ENCODE measurements at places on chromosomes 2 and 18.

GRCh38 chr18:74935434-74935833, 273.5 kb downstream of the PTGR3 start:
- DNase-seq: no peak

GRCh38 chr2:236934656-236935055, 151.0 kb upstream of the COPS8 start:
- DNase-seq: no peak

DNA sequence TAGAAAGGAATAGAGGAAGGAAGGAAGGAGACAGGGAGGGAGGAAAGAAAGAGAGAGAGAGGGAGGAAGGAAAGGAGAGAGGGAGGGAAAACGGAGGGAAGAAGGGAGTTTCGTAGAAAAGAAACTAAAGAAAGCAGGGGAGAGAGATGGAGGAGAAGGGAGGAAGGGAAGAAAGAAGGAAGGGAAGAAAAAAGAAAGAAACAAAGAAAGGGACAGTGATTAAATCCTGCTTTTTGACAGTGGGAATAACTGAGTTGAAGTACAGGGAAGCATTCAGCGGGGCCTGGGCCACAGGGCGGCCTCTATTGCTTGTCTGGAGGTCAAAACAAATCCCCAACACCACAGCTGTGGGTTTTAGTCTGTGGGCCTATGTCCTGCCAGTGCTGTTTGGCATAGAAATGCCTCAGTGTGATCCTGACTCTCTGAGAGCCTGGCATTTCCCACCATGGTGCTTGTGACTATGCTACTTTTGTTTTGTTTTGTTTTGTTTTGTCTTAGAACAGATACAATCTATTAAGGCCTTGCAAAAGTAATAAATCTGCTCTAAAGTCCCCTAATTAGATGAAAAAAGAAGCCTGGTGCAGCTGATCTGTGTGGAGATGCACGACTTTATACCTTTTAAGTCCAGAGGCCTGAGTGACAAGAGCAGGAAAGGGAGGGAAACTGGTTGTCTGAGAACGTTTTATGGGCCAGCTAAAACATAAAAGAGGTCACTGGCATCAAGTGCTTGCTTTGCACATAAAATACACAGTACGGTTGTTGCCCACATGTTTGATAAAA, 40.0 kb downstream of the IL1RL2 start:
- no peak for DNase-seq

DNA sequence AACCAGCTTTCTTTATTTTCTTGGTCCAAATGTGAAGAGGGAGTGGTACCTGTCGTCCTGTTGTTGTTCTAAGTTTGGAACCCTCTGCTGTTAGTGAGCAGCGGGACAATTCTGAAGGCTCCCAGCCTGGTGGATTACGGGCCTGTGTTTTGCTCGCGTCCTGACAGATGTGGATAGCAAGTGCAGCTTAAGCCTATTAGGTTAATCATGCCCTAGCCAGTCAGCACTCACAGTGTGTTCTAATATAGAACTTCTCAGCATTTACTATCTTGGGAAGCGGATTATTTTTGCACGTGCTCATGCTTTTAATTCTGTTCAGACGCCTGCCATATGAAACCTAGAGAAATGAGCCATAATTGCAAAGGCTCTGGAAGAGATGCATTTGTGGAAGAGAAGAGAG, at the start of gene PCARE:
TSS of gene PCARE (minus strand) at position 113 of the 400 bp plus-strand sequence. CDS start 262 bp downstream, outside the sequence.
- DNase-seq: no peak

GRCh38 chr2:12602661-12603060, 114.1 kb upstream of the TRIB2 start:
- no peak for DNase-seq

GRCh38 chr2:128289439-128289838, 29.2 kb downstream of the HS6ST1 start:
- no peak for DNase-seq

DNA sequence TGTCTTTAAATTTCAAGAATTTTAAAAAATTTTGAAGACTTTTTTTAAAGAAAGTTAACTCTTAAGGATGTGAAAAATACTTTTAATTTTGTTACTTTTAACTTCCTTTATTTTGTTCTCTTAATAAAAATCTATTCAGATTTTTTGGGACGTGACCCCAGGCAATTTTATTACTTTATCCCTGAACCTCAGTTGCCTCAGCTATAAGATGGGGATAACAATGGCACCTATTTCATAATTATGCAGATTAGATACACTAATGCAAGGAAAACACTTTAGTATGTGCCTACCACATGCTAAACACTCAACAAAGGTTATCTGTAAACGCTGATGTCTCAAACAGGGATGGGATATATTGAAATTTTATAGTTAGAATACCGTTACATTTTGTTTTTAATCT, 1.5 kb upstream of the SCYGR1 start:
- DNase-seq: no peak

DNA sequence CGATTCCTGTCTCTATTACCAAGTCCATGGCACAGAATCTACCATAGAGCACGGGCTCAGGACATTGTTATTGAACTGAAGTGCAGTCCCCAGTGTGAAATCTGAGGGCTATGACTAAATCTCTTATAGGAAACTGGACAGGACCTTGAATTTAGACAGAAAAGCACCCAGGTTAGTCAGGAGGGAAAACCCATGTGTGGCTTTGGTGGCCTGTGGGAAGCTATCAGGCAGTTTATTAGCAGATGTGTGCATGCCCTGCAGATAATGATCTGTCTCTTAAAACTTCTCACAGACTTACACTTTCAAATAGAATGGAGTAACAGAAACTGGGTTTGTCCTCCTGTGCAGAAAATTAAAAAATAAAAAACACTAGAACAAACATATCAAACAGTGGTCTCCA, 610.0 kb upstream of the RAB6C start:
- no peak for DNase-seq

GRCh38 chr2:210475706-210476105, 853 bp downstream of the LANCL1 start:
- DNase-seq: no peak

DNA sequence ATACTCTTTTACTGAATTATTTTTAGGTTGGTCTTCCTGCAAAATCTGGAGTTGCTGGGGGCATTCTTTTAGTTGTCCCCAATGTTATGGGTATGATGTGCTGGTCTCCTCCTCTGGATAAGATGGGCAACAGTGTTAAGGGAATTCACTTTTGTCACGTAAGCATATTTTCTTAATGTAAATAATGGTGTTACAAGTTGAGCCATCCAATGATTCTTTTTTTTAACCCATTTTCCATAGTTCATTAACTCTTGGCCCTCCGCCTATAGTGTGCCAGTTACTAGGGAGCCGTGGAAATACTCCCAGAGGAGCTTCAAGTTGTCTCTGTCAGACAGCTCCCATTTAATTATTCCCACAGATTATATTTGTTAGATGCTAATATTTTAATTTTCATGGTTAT, 49.8 kb downstream of the GLS start:
- DNase-seq: no peak

DNA sequence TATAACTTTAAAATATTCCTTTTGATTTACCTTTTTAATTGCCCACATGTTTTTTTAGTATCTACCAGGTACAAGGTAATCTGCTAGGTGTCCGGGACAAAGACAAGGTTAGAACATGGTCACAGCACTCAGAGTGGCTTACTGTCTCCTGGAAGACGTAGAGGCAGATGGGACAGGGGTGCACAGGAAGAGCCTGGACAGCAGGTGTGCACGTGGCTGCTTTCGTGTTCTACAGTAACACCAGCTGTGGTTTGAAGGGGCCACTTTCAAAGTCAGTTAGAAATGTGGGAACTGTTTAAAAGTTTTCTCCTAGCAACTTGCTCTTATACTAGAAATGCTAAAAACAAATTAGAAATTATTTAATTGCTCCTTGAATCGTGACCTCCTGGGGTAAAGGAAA, 102.9 kb upstream of the ALPP start:
- DNase-seq: peak; percentile 4

- no peak for DNase-seq
These were observed 50.6 kb downstream of the PMAIP1 start for GRCh38 chr18:59950215-59950944.

- DNase-seq: no peak
These were observed 523.1 kb downstream of the PLCL1 start for GRCh38 chr2:198327526-198327925.

DNA sequence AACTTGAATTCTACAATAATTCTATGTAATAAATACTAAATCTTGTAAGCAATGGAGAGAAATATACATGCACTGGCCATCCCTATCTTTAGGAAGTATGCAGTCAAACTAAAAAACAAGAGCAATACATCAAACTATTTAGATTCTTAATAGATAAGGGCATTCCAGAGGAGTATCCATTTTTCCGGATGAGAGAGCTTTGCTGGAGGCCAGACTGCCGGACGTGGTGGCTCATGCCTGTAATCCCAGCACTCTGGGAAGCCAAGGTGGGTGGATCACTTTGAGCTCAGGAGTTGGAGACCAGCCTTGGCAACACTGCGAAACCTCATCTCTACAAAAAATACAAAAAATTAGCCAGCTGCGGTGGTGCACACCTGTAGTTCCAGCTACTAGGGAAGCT, 60.8 kb downstream of the KIF5C start:
- DNase-seq: no peak

GRCh38 chr2:98476192-98476868, 31.7 kb downstream of the INPP4A start:
- DNase-seq: no peak

GRCh38 chr2:171365232-171365631, 68.6 kb downstream of the METTL8 start:
- no peak for DNase-seq

DNA sequence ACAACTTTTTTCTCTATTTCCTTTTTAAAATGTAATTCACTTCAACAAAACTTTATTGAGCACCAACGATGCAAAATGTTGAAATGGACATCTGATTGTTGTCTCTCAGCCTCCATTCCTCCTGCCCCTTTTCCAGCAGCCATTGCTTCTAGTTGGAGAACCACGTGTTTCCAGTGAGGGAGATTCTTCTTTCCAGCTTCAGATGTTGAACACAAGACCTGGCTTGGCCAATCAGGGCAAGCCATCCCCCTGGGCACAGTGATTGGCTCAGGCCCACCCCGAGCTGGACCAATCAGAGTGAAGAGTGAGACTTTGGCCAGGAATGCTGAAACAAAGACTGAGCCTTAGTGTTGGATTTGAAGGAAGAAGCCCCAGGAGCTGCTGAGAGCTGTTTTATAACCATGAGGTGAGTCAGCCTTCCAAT, 59.0 kb downstream of the E2F6 start:
- peak; percentile 75 for DNase-seq

GRCh38 chr2:65370387-65371073, 61.9 kb downstream of the SPRED2 start:
- no peak for DNase-seq

- DNase-seq: no peak
These were observed 150.6 kb upstream of the DOCK10 start for GRCh38 chr2:225192869-225193268.

GRCh38 chr2:132975193-132976105, 305.4 kb upstream of the LYPD1 start:
- DNase-seq: no peak

DNA sequence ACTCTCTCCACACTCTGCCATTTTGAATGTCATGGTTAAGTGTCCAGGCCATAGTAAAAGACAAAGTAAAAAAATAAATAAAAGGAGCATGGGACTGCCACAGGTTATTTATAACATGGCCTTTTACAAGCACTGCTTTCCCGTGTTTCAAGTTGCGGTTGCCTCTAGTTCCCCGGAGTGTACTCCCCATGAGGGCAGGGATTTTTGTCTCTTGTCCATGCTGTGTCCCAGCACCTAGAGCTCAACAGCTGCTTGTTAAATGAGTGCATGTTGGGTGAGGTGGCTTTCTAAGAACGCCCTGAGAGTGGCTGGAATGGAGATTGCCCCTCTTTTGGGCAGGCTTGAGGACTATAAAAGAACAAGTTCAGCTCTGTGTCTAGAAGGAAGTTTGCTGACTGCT, 8.4 kb downstream of the CAVIN2 start:
- no peak for DNase-seq

DNA sequence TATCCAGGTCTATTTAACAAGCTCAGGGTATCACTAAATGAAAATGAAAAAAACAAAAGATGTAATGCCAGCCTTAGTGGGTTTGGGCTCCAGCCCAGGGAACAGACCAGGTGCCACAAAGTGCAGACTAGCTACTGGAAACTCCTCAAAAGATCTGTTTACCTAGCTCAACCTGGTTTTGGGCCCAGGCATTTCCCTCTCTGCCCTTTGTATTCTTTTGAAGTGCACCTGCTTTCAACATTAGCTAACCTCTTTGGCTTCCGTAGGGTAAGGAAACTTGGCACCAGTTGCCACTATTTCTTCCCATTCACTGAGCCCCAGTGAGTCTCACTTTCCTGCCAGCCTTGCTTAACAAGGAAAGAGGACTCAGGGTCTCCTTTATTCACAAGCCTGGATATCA, 123.6 kb upstream of the CDCA7 start:
- peak; percentile 48 for DNase-seq

DNA sequence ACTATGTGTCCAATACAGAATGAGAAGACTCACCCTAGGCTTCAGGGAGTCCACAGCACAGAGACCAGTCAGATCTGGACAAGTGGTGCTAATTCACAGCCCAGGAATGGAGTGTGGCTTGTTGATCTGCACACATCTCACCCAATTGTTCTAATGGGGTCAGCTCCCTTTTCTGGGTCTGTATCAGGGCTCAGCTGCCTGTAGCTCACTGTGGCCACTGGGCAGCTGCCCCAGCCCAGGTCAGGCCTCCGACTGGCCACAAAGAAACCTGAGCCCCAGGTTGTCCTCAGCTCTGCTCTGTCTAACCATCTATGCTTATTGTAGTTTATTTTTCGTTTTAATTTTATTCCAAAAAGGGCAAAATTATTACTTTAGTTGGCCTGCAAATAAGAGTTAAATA, 202.3 kb upstream of the RAB6C start:
- DNase-seq: peak; percentile 39

GRCh38 chr18:76927223-76927725, 104.9 kb downstream of the ZNF236 start:
- DNase-seq: no peak

DNA sequence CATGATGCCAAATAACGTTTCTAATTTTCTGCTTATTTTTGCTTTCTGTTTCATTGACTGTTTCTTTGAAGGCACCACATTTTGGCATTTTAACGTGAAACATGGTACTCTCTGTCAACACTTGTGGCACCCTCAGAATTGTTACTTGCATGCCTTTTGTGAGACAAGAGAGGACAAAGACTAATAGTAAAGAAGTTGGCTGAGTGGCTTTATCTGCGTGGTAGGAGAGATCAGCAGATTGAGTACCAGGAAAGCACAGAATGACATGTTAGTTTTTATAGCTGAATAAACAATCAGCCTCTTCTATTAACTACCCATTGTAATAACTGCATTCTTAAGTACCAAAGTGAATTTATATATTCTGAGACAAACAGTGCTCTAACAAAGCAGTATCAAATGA, 8.6 kb downstream of the ZNF638 start:
- DNase-seq: no peak

- DNase-seq: no peak
These were observed 63.8 kb upstream of the BZW1 start for GRCh38 chr2:200747668-200748618.

- no peak for DNase-seq
These were observed 93.2 kb upstream of the CAB39 start for GRCh38 chr2:230619491-230619890.

DNA sequence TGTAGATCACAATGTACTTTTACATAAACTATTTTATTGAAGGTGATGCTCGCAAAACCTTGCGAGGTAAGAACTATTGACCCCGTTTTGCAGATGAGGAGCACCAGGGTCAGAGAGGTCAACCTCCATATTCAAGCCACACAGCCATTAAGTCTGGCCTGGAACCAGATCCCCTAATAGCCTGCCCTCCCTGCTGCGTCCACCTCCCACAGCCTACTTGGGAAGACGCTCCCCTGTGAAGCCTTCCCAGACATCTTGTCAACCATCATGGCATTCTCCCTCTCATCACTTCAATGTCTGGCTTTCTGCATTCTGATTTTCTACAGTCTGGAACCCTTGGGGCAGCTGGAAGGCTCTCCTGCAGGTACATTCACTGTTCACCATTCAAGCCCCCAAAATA, 101.0 kb downstream of the TTC32 start:
- DNase-seq: no peak
